Vagina (tissue), 2 donors: ENCODE measurements at places on chromosomes 11 and 22. TPM values are rescaled to one million over a fixed set of nuclear protein-coding genes. Genes with fewer than 3 reads are reported as not detected.
A peak's percentile ranks its signal among the peaks of the same experiment; 100 is the strongest.

Gene OR51B2
- not detected for total RNA-seq

Gene CCDC81
- total RNA-seq, result not detected

DNA sequence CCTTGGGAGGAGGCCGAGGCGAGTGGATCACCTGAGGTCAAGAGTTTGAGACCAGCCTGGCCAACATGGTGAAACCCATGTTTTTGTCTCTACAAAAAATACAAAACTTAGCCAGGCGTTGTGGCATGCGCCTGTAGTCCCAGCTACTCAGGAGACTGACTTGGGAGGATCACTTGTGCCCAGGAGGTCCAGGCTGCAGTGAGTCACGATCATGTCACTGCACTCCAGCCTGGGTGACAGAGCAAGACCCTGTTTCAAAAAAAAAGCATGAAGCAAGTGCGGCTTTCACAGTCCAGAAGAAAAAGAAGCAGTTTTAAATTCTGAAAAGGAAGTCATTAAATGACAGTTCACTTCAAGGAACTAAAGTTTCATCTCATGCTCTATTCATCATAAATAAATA is 7.1 kb upstream of the LTO1 start:
- H3K27ac ChIP-seq, result no peak overlapping the region
- H3K27me3 ChIP-seq, result no peaks in the 10 kb centered on the region
- DNase-seq, result no peak
- no peak overlapping the region for H3K4me3 ChIP-seq
- H3K36me3 ChIP-seq, result no peaks in the 10 kb centered on the region
- H3K4me1 ChIP-seq, result peaks cover 7% of the 10 kb centered on the region

DNA sequence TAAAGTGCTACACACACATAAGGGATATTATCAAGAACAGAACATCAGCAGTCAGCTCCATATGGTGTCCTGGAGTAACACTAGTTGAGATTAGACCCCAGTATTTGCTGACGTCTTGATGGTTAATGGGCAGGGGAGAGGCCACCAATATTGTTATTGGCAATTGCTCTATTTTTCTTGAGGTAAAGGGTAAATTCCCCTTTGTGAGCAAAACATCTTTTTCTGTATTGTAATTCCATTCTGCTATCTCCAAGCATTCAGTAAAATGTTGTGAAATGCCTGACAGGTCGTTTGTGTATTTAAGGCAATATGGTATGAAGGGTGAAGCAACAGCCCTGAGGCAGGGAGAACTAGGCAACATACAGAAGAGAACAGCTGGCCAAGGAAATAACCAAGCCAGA is 21.9 kb downstream of the PC start:
- no peak for DNase-seq
- H3K4me3 ChIP-seq, result no peak overlapping the region
- no peak overlapping the region for H3K27ac ChIP-seq
- no peaks in the 10 kb centered on the region for H3K4me1 ChIP-seq
- H3K36me3 ChIP-seq, result no peaks in the 10 kb centered on the region
- H3K27me3 ChIP-seq, result no peaks in the 10 kb centered on the region

- H3K36me3 ChIP-seq, result no peaks in the 10 kb centered on the region
- no peaks in the 10 kb centered on the region for H3K27me3 ChIP-seq
- peak overlapping the region; percentile 88 for H3K27ac ChIP-seq
Observed at GRCh38 chr11:126352934-126353801, 2.3 kb upstream of the ST3GAL4 start.

DNA sequence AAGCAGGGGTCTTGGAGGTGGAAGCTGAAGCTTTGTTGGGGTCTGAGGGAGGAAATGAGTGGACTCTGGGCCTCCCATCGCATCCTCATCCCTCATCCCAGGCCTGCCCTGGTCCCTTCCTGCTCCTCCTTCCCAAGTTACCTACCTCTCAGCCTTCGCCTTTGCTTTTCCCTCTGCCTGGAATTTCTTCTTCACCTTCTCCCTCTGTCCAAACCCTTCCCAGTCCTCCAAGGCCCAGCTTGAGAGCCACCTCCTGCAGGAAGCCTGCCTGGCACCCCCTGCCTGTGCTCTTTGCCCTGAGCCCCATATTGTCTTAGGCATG is 2.1 kb upstream of the NUDT8 start:
- no peaks in the 10 kb centered on the region for H3K36me3 ChIP-seq
- no peaks in the 10 kb centered on the region for H3K27me3 ChIP-seq
- no peak for DNase-seq

DNA sequence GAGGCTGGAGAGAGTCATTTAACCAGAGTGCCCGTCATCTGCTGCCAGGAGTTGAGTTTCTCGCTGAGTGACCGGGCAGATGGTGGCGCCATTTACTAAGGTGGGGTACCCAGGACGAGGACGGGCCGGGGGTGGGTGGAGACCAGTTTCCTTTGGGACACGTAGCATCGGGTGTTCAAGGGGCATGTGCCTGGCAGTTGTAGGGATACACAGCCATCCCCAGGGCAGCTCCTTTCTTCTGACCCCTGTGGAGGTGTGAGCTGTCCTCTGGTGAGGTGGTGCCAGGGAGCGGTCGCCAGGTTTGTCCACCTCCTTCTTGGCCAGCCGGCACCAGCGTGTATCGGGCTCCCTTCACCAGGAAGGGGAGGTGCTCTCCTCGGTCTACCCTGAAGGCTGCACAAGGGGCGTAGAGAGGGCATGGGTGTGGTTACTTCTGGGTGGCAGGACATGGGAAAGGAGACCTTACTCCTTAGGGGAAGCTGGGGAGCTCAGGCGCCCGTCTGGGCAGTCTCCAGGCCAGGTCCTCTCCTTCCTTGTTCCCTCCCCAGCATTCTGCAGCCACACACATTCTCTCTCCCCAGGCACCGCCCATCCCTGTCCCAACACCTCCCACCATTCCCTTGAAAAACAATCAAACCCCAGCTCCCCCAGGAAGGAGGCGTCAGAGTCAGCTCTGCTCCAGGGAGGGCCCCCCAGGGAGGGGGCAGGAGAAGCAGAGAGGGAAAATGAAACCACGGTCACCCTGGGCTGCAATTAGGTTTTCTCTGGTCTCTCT is 10.3 kb upstream of the MB start:
- H3K4me1 ChIP-seq, result peaks cover 39% of the 10 kb centered on the region
- H3K27me3 ChIP-seq, result no peaks in the 10 kb centered on the region
- H3K36me3 ChIP-seq, result no peaks in the 10 kb centered on the region
